ENCODE measurements at places on chromosomes 7 and 10. TPM values are rescaled to one million over a fixed set of nuclear protein-coding genes. Genes with fewer than 3 reads are reported as not detected.

DNA sequence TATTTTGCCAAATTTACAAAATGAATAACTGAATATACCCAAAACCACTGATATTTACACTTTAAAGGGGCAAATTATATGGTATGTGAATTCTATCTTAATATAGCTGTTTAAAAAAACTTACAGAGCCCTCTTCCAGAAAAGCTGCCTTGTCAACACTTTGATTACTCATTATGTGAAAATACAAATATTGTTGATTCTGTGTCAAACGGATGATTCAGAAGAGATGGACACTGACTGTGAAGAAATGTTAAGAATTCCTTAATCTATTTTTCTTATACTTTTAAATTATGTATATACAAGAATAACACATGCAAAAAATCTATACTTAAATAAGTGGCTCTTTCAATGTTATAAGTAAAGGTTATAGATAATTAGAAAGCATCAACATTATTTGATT, 41.5 kb downstream of the SMURF1 start:
- no peak for DNase-seq

DNA sequence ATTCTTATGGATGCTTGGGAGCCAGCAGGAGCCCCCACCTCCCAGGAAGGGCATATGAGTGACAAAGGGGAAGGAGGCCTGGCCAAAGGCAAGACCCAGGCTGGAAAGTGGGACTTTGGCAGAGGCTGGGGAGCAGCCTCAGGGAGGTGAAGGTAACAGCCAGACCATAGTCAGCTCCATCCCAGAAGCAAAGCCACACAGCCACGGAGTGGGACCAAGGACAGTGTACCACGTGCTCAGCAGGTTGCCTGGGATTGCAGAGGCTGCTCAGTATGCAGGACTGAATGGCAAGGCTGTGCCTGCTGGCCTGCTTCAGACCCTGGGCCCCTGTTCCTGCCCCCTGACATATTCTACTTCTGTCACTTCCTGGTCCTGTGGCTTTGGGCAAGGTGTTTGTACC, 17.6 kb upstream of the GPR26 start:
- no peak for DNase-seq

The CYP26C1 gene
- total RNA-seq = 1.1 TPM

The MINDY4 gene
- 31.9 TPM for total RNA-seq

The ENKUR gene
- 0.62 TPM for total RNA-seq

The PNLIP gene
- total RNA-seq = not detected

Data from prostate gland (tissue), 2 donors.